DMS79 (cell line): ENCODE measurements at places on chromosomes 13 and 19.

DNA sequence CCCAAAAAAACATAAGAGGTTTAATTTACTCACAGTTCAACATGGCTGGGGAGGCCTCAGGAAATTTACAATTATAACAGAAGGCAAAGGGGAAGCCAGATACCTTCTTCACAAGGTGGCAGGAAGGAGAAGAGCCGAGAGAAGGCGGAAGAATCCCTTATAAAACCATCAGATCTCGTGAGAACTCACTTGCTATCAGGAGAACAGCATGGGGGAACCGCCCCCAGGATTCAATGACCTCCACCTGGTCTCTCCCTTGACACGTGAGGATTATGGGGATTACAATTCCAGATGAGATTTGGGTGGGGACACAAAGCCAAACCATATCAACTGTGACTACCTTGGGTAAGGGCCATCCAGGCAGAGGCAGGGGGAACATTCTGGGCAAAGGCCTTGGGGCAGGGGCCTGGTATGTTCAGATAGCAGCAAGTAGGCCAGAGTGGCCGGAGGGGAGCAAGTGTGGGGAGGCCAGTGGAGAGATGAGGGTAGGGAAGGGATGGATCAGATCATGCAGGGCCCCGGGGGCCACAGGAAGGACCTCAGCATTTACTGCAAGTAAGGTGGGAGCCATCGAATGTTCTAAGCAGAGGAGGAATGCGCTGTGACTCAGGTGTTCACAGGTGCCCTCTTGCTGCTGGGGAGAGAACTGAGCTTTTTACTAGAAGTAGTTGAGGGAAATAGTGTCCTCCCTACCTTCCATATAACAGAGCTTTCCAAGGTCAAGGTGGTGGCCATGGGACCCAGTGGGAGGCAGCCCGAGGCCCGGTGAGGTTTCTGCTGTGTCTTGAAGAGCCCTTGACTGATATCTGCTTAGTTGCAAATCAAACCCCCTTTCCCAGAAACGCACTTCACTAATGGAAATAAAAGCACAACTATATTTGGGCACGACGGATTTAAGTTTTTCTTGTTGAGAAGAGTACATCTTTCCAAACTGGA is 18.0 kb downstream of the RAB3D start:
- DNase-seq: no peak

DNA sequence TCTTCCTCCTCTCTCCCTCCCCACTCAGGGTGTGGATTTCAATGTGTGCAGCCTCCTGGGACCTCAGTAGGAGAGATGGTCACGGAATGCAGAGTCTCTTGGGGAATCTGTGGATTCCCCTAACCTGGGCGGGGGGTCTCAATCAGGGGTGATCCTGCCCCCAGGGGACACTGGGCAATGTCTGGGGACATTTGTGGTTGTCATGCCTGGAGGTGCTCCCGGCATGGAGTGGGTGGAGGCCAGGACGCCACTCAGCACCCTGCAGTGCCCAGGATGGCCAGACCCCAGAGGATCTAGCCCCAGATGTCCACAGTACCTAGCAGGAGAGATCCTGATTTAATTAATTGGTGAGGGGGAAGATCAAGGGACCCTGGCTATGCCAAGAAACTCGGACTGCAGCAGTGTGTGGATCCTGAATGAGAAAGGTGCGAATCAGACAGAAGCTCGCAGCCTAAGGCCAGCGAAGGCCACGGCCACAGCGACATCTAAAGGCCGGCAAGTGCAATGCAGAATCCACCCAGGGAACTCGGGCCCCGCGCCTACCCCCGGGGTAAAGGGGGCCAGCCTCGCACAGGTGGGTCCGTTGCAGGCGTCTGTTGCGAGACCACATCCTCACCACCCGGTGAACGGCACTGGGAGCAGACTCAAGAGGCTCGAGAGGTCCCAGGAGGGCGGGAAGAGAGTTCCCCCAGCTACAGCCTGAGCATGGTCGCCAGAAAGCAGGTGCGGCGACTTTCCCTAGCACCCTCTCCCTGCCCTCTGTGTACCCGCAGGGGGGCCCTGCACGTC is 88.8 kb downstream of the GNG7 start:
- DNase-seq: no peak

DNA sequence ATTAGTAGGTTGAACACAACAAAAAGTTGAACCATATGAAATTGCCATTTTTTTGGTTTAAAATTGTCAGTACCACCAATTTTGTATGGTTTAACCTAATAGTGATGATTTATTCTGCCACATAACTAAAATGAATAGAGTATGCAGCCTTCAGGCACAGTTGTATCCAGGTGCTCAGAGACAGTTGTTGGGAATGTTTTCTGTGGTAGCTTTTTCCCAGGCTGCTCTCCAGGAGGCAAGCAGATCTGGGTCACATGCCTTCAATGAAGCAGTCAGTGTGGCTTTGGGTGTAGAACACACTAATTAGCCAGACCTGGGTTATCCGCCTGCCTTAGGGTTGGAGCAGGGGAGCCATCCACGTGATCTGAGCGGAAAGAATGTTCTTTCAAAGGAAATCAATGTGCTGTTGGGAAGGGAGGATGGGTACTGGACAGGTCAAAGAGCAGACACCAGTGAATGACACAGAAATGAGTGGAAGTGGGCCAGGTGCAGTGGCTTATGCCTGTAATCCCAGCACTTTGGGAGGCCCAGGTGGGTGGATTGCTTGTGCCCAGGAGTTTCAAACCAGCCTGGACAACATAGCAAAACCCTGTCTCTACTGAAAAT is 28.6 kb downstream of the MARK4 start:
- DNase-seq: no peak

- no peak for DNase-seq
Measured at GRCh38 chr13:111632906-111633305, 312.5 kb downstream of the TEX29 start.
